ENCODE measurements at places on chromosomes 16 and 17.

GRCh38 chr17:73160980-73161630, 3.7 kb upstream of the SSTR2 start:
- no peak for DNase-seq

DNA sequence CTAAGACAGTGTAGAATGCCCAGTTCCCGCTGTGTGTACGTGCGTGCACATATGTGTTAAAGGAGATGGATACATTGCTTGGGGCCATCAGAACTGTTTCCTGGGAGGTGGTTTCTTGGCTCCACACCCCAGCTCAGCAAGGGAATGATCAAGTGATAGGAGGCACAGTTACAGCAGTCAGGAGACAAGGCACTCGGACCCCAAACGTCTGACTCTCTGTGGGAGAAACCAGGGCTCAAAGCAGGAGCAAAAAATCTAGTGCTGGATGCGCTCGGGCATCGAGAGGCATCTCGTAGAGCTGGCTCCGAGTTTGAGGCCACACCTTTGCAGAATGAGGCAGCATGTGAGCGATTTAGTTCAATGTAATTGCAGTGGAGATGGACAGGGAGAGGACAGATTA, 71.9 kb downstream of the RBBP6 start:
- no peak for DNase-seq

- DNase-seq: no peak
Observed at GRCh38 chr16:20203272-20203671, 124.0 kb downstream of the GP2 start.

DNA sequence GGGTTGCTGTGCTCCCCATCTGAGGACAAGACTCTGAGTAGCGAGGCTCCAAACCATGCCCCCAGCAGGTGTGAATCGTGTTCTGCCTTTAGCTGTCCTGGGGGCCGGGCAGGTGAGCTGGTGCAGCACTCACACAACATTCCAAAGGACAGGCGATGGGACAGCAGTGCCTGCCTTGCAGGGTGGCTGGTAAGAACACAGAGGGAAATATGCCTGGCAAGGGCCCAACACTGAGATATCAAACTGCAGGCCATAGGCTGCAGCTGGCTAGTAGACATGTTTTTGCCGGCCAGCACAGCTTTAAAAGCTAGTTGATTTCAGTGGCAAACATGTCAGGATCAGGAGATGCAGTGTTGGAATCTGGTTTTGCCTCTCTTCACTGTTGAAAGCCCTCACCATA, 23.6 kb downstream of the CLEC16A start:
- no peak for DNase-seq

GRCh38 chr17:9220398-9221146, 199.3 kb downstream of the NTN1 start:
- DNase-seq: no peak

DNA sequence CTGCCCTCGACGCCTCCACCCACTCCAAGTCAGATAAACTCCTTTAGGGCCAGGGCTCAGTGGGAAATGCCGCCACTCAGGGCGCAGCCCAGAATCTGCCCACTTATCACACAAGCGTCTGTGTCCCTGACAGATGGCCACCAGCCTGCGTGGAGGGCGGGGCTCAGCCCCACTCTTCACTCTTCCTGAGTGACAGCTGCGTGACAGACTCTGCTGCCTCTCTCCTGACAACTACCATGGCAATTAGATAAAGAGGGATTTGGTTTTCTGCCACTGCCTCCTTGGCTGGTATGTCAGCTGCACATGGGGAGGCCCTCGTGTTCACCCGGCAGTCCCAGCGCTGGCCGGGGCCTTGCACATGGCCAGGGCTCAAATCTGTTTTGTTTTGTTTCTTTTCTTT, 96.2 kb downstream of the RTN4RL1 start:
- no peak for DNase-seq

DNA sequence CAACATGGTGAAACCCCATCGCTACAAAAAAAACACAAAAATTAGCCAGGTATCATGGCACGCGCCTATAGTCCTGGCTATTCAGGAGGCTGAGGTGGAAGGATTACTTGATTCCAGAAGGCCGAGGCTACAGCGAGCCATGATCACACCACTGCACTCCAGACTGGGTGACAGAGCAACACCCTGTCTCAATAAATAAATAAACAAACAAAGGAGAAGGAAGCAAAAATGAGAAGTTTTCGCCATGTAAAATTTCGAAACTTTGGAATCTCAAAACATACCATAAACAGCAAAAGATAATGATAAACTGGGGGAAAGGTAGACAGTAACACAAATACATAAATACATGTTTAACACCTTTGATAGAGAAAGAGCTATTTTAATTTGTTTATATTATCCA, 130.9 kb downstream of the ZFHX3 start:
- DNase-seq: no peak

DNA sequence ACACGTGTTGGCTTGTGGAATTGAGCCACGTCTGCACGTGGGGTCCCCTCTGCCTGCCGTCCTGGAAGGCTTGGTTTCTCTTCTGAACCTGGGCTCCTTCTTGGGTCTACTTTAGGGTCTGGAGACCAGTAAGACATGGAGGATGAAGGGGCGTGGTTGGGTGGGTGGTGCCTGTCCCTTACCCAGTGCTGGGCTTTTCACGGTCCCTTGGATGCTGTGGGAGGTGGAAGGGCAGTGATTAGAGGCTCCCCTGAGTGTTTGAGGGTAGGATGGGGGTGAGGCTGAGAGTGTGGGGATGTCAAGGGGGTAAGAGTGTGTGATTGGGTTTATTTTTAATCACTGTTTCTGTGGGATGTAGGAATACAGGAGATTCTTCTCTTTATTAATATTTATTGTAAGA, 38.3 kb downstream of the MGAT5B start:
- DNase-seq: no peak

DNA sequence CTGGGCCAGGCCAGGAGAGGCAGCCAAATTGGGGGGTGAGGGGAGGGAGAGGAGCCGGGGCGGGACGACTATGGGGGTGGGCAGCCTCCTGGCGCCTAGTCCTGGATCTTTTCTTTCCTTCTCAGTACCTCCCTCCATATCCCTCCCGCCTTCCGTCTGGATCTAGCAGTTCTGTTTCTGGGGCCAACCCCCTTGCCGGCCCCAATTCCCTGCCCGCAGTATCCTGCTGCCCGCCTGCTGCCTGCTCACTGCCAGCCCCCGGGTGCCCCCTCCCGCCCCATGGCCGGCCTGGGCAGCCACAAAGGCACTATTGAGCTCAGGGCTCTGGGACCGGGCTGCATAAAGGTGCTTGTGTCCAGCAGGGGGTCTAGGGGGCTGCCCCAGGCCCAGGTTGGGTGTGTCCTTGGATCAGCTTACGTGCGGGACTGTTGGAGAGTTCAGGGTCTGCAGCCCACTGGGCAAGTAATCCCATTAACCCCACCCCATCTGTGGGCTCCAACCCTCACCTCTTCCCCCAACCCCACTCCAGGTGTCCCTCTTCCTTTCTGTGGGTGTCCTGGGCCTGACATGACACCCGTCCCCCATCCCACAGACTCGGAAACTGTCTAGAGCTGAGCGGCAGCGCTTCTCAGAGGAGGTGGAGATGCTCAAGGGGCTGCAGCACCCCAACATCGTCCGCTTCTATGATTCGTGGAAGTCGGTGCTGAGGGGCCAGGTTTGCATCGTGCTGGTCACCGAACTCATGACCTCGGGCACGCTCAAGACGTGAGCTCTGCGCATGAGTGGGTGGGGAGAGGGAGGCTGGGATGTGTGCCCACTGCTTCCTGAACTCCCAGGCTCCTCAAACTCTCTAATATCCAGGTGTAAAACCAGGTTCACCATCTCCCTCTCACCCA, 2.0 kb downstream of the WNK4 start:
- no peak for DNase-seq

GRCh38 chr17:16652252-16652651, 1.4 kb downstream of the ZNF624 start:
- no peak for DNase-seq

- DNase-seq: no peak
Observed at GRCh38 chr17:79977708-79978547, 57.7 kb downstream of the TBC1D16 start.

DNA sequence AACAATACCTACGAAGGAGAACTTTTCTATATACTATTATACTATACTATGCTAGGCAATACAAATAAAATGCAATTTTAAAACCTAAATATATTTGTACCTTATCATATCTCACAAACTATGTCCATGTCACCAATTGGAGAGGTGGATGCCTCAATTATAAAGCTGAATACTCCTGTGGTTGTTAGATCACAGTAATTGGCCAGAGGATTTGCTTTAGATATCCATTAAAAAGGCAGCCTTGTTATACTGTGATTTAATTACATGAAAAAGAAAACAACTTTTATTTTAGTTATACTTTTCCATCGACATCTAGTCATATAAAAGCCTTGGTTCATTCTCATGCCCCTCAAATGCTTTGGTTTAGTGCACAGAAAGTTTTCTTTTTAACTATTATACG, 129.3 kb downstream of the BRIP1 start:
- DNase-seq: no peak

GRCh38 chr17:62975206-62975605, 9.2 kb downstream of the TANC2 start:
- no peak for DNase-seq

DNA sequence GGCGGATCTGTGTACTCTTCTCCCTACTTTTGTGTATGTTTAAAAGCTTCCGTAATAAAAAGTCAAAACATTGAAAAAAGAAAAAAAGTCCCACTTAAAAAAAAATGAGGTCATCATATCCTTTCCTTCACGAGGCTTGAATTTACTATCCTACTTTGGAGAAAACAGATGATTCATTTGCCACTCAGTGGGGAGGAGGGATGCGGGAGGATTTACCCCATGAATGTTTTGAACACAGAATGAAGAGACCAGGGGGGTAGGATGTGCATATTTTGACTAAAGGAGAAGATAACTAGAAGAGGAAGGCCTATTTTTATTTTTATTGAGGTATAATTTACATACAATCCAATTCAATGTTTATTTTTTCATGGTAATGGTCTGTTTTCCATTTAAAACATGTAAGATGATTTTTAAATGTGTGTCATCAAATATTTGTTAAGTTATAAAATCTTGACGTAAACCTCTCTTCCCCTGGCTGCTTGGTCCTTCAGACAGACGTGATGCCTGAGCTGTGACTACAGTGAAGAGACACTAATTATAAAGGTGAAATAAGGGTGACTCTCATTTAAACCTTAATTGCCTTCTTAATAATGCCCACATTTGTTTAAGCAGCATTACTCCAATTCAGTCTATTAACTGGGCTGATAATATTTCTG, 135.4 kb upstream of the AXIN2 start:
- DNase-seq: no peak

GRCh38 chr17:46815474-46816353, 2.8 kb downstream of the WNT3 start:
- DNase-seq: no peak

GRCh38 chr17:77210946-77211541, 70.3 kb downstream of the SEC14L1 start:
- no peak for DNase-seq

GRCh38 chr17:35841505-35841904, 27.2 kb downstream of the HEATR9 start:
- no peak for DNase-seq

DNA sequence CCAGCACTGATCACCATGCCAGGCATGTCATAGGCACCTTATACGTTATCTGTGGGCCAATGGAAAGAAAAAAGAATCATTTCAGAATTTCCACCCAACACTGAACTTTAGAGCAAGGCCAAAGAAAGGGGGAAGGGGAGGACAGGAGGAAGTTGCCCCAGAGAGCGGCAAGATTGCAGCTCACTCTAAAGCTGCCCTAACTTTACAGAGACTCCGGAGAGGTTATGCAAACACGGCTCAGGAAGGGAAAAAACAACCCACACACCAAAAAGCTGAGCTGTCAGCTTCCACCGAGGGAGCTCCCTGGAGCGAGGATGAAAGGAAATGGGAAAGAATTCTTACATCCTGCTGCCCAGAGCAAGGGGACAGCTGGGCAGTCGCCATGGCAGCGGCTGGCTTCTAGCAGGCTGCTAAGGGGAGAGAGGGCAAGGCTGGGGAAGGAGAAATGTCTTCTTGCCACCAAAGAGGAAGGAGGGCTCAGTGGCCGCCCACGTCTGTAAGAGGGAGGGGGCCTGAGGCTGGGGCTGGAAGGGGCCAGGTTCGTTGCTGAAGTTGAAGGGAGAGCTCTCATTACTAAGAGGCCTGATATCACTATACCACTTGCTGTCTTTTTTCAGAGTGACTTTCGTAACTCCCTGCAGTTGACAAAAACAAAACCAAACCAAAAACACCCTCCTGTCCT, 18.2 kb downstream of the COTL1 start:
- no peak for DNase-seq

- peak; percentile 64 for DNase-seq
Observed at GRCh38 chr17:7308625-7309433, 1.4 kb downstream of the EIF5A start.

DNA sequence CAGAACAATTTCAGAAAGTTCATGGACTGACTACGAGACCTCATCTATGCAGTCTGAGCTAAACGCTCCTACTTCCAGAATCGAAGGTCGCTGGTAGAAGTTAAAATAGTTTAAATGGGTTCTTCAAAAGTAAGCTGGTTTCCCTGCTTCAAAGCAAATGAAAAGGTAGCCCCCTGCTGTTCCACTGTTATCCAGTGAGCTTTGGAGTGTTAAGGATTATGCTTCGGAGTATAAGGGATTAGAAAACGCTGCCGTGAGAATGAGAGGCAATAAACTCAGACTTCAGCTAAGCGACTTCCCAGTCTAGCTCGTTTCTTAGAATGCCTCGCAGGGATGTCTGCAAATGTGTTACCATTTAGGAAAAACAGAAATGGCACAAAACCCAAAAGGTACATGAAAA, 12.4 kb downstream of the MLYCD start:
- no peak for DNase-seq

GRCh38 chr17:61427567-61427966, 24.7 kb upstream of the TBX4 start:
- DNase-seq: no peak

DNA sequence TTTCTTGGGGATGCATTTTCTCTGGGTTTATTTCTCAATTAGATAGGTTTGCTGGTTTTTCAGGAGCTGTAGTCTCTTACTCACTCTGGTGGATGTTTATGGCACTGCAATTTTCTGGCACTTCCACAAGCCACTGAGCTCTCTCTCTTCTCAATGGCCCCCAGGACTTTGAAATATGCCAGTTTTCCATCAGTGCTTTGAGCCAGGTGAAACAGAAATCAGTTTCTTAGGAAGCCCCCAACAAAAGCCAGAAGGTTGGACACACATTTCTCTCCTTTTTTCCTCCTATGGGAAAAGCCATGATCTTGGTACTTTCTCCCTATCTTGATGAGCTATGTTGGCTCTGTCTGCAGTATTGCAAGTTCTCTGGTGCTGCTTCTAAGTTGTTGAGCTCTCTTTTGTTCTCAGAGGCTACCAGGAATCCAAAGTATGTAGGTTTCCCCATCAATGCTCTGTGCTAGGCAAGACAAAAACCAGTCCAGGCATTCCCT, 90.7 kb upstream of the SMIM36 start:
- no peak for DNase-seq

DNA sequence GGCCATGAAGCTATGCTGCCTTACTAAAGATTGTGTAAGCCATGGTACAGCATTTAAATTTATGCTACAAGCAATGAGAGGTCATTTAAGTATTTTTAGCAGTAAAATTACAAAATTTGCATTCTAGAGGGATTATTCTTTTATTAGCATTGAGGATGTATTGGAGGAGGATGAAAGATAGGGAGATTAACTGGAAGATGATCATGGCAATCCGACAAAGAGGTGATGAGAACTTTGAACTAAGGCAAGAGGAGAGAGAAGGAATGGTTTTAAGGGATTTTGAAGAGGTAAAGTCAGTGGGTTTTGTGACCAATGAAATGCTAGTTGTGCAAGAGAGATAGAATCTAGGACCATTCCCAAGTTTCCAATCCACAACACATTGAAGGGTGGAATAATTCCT, 129.9 kb downstream of the SNX11 start:
- DNase-seq: no peak
